ENCODE measurements at places on chromosomes 1 and 21.

DNA sequence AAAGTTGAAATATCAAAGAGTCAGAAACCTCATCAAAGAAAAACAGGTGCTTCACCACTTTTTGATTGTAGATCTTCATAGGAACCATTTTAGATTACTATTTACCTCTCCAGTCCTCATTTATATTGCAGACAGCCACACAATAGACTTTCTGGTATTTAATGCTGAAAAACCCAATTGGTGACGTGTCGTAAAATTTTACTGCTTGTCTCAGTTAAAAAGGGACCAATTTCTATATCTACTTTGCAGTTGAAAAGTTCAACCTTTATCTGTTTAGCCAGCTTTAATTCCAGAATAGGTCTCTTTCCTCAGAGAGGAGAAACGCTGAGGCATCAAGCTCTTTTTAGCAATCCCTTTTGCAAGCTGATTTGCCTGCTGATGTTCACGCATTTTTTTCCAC lies 1722.4 kb downstream of the PLA2G4A start:
- DNase-seq: no peak

DNA sequence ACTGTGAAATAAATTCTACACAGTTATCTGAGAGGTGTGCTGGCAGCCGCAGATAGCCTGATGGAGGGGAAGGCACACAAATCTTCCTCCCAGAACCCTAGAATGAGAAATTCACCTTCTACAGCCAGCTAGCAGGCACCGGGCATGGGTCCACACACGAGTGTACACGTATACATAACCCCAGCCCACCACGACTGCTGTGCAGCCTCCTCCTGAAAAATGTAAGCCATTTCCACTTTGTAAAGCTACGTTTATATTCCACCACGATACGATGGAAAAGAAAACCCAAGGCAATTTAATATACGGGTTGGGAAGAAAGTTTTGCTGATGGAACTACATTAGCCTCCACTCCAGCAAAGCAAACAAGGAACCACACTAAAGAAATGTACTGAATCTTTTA lies 1.8 kb downstream of the BTG3 start:
- peak; percentile 65 for DNase-seq

DNA sequence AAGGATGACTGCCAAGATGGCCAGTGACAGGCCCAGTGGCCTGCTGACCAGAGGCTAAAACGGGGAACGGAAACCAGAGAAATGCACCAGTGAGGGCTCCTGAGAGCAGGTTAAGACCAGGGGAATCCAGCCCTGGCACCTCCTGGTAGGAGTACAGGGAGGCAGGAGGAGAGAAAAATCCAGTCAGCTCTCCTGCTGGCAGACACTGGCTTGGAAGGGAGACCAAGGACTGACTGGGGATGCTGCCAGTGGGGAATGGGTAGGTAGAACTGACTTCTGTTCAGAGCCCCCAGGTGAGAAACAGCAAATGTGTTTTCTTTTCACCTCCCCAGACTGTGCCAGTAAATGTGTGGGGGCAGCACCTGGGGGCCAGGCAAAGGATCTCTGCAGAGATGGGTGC lies 27.7 kb upstream of the CRNN start:
- DNase-seq: peak; percentile 51

- DNase-seq: no peak
Observed at GRCh38 chr1:15509586-15509985, 14.4 kb downstream of the CASP9 start.

DNA sequence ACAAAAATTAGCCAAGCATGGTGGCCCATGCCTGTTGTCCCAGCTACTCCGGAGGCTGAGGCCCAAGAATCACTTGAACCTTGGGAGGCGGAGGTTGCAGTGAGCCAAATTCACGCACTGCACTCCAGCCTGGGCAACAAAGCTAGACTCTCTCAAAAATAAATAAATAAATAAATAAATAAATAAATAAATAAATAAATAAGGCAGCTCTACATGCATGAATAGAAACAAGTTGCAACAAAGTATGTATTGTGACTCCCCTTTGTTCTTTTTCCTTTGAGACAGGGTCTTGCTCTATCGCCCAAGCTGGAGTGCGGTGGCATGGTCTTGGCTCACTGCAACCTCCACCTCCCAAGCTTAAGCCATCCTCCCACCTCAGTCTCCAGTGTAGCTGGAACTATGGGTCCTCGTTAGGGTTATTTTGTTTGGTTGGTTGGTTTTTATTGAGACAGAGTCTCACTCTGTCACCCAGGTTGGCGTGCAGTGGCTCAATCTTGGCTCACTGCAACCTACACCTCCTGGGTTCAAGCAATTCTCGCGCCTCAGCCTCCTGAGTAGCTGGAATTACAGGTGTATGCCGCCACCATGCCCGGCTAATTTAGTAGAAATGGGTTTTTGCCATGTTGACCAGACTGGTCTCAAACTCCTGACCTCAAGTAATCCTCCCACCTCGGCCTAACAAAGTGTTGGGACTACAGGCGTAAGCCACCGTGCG lies 8.0 kb downstream of the USP48 start:
- no peak for DNase-seq
